ENCODE measurements at places on chromosomes 4 and X.

DNA sequence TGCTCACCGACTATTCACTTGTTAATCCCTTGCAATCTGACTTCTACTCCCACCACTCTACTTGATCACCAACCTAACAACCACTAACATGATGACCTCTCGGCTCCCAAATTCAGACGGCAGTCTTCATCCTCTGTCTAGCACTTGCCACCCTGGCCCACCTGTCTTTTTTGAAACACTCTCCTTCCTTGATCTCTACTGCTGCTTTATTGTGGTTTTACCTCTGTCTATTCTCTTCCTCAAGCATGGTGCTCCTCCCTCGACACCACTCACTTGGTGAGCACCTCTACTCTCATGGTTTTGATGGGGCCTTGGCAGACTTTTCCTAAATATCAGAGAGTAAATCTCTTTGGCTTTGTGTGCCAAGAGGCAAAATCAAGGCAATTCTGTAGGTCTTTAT is 21.7 kb upstream of the CXCR3 start:
- peak; percentile 34 for DNase-seq

- DNase-seq, result no peak
Measured at GRCh38 chr4:99998062-99998867, 48.2 kb upstream of the H2AZ1 start.

DNA sequence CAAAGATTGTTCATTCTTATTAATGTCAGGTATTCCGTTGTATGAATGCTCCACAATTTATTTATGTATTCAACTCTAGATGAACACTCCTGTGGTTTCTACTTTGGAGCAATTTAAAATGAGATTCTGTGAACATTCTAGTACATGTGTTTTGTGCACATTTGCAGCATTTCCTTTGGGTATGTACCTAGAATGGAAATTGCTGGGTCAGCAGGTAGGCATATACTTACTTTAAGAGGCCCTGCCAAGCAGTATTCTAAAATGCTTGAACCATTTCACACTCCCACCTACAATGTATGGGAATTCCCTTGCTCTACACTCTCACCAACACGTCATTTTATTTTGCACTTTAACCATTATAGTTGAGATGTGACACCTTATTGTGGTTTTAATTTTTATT is 59.4 kb upstream of the MAGEB2 start:
- no peak for DNase-seq

DNA sequence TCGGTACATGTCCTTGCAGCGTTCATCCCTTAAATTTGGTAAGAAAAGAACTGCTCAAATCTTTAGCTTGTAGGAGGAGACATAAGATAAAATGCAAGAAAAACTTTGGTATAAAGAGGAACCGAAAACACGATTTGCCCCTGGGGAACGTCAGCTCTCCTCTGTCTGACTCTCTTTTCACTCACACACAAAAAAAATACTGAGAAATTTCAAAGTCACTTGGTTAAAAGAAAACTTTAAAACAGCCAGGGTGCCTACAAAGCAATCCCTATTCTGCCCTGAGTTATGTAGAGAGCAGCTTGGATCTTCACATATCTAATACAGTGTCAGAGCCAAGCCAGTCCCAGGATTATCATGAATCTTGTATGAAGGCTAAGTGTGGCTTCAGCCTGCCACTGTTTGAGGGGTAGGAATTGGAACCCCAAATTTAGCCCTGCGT is 248.5 kb upstream of the CXXC4 start:
- no peak for DNase-seq

- peak; percentile 35 for DNase-seq
Measured at GRCh38 chrX:124098089-124098488, 136.6 kb downstream of the STAG2 start.

GRCh38 chr4:163866728-163867315 is 372.3 kb downstream of the TMA16 start:
- no peak for DNase-seq

DNA sequence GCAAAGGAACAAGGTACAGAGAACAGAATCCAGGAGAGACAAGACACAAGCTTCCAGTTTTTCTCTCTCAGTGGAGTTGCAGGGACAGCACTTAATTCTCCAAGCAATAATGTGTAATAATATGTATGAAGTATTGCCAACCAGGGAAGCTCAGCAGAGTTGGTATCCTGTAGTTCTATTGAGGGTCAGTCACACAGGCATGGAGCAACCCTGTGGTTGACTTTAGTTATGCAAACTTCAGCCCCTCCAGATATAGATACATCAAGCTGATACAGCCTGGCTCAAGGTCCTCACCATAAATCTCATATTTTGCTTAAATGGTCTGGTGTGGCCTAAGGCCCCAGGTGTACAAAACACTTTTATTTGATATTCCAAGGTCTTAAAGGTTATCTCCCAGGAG is 248.6 kb upstream of the EPHA5 start:
- no peak for DNase-seq

DNA sequence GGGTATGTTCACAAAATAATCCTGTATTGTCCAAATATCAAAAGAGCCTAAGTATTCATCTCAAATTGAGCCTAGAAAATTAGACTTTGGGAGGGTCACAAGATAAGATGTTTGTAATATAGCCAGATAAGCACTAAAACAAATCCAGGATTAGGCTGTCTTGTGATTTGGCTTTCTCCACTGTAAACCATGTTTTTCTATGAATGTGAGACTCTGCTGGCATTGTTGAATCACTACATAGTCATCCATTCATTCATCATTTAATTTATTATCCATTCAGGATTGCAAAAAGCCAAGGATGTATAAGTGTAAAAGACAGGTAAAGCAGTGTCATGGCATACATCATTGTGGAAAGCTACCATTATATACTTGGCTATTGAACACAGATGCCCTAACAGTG is 148.0 kb downstream of the GRID2 start:
- DNase-seq, result no peak

DNA sequence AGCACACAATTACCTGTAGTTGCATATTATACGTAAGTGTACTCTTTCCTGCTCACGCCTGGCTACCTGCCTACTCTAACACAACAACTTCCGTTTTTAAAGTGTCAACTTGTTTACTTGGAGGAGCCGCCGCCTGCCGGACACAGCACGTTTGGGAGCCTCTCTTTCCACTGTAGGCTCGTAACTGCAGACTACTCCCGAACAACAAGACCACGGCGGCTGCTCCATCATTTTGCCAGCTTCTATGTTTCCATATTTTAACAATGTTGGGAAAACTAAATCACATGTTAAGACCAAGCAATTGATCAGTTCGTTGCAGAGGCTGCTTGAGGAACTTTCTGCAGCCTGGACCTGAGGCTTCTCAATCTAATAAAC is 841 bp downstream of the MTNR1A start:
- no peak for DNase-seq

DNA sequence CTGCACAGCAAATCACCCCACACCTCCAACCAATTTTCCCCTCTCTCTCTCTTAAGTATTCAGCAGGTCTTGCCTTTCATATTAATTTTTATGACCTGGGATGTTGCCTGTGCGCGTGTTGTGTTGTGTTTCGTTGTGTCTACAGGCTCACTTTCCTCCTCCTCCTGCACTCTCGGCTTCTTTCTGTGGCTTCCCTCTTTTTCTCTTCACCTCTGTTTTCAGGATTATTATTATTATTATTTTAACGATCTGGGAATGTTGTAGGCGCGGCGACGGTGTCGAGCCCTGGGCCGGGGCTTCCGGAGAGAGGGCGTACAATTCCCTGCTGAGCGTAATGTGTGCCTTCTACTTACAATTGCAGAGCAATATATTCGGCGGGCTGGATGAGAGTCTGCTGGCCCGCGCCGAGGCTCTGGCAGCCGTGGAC is 826 bp downstream of the POU4F2 start:
- DNase-seq, result no peak

DNA sequence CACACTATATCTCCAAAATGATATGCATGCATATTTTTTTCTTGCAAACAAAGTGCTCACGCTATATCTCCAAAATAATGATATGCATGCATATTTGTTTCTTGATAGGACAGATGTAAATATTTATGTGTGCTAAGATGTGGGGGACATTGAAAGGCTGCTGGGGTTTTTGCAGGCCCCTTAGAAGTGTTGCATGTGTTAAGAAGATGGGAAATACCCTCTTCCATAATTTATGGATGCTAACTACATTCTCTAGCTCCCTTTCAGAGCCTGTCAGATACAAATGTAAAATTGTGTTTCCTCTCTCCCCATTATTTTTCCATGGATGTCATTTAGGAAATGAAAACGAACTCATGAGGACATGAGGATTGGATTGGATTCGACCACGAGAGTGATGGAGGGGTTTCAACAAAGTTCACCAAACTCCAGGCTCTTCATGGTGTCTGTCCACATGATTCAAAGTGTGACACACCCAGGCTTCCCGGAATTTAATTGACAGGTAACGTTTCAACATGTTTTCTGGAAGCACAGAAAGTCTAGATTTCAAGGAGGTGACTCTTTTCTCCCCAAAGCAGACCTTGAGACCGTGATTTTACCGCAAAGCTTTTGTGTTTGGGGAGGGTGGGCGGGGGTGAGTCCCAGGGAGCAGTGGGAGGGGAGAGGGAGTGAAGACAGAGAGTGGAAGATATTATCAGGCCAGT is 94.4 kb upstream of the CD99 start:
- DNase-seq, result no peak

- DNase-seq, result peak; percentile 84
Measured at GRCh38 chrX:39859991-39860861, 237.5 kb downstream of the BCOR start.

DNA sequence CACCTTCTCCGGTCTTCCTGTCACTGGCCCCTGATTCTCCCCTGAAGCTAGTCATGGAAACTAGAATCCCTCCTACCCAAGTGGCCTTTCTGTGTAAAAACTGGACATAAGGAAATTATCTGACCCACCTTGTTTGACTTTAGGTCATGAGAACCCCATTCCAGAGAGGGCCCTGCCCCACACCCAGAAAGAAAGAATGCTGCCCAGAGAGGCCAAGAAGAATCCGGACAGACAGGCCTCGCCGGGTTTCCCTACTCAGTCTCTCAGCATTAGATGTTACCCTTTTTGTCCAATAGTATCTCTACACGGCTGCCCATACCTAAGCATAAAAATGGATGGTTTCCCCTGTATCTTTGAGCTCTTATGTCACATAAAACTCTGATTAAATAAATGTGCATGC is 83.3 kb upstream of the HELT start:
- no peak for DNase-seq

DNA sequence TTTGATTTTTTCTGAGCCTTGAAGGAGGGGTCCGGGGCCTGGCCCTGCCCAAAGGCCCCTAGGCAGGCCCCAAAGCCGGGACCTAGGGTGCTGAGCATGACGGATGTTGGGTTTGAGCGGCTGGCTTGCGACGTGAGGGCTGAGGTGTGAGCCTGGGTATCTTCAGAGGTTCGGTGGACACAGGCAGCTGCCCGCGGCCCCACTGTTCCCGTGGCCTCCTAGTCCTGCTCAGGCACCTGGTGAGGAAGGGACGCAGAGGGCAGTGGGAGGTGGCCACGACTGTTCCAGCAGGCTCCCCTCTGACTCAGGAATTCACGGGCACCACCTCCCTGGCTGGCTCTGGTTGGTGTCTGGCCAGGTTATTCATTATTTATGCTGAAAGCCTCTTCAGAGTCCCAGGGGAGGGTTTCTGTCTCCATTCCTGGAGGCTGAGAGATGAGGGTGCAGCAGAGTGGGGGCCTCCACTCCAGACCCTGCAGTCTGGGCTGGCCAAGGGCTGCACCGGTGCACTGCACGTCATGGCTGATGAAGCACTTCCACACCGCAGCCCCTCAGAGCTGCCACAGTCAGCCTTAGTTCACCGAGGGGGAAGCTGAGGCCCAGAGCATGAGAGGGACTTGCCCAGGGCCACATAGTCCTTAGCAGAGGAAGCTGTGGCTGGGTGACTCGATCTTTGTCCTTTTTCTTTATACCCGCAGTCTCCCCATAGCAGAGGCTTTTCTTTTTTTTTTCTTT is 2.2 kb downstream of the MSANTD1 start:
- no peak for DNase-seq

- DNase-seq, result no peak
Measured at GRCh38 chr4:11931266-11931820, 502.6 kb upstream of the HS3ST1 start.

GRCh38 chr4:106796876-106797275 is 239.2 kb downstream of the DKK2 start:
- DNase-seq, result no peak

DNA sequence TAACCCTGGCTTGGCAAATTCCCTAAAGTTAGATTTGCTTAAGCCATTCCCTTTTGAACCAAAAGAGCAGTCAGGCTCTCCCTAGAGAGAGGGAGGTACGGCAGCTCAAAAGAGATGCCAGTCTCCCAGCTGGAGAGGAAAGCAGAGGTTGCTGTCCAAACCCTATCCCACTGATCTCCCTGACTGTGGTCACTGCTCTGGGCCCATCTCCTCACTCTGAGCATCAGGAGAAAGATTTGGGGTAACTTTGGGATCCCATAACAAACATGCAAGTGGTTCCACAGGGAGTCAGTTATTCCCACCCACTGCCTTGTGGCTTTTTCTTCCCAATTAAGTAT is 17.1 kb downstream of the ACSL1 start:
- DNase-seq, result no peak

DNA sequence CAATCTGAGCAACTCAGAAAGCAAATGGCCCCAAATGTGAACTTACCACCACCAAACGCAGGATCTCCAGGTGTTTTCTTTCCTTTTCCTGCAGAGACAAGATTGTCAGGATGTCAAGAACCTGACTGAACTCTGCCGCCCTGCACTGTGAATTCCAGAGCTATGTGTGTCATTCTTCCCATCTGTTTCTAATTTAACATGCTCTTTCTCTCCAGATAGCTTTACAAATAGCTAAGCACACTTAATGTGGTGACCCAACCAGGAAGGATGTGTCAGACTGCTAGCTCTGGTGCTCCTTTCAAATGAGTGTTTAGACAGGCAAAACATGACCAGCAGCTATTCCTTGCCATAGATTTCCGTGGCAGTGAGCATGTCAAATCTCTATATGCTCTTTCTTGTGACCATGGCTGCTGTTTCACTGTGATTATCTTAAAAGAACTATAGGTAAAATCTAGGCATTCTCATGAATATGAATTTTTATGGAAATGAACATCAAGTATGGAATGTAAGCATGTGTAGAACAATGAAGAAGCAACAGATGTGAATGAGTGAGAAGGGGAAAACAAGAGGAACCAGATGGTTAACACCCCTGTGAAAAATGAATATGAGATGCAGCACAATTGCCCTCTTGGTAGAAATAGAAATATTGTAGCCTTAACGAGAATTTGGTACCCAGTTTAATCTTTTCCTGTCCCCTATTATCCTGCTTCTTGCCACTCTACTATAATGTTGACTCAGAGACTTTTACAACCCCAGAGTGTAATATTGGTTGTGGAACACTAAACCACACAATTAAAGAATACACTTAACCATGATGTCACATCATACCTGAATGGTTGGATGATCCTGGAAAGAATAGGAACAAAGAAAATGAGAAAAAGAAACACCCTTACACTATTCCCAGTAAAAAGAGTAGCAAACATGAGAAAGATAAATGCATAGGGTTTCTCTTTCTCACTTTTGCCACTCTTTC is 247.8 kb upstream of the DKK2 start:
- DNase-seq, result no peak

GRCh38 chrX:139508099-139508498 is 22.4 kb upstream of the F9 start:
- DNase-seq, result no peak

DNA sequence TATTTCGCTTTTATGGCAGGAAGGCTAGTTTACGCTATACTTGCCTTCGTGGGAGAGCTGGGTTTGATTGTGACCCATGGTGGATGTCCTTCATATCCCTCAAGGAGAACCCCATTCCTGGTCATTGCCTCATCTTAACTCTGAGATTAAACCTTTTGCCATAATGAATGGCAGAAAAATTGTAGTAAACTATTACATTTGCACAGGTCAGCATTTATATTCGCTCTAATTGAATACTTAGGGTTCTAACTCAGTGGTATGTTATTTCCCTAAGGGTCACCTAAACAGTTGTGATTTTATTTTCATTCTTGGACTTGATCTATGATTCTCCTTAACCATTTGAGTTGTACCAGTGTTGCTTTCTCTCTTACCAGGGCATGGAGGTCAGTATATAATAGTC is 13.4 kb downstream of the PDK3 start:
- no peak for DNase-seq
